ENCODE measurements at places on chromosomes 2 and 18.

DNA sequence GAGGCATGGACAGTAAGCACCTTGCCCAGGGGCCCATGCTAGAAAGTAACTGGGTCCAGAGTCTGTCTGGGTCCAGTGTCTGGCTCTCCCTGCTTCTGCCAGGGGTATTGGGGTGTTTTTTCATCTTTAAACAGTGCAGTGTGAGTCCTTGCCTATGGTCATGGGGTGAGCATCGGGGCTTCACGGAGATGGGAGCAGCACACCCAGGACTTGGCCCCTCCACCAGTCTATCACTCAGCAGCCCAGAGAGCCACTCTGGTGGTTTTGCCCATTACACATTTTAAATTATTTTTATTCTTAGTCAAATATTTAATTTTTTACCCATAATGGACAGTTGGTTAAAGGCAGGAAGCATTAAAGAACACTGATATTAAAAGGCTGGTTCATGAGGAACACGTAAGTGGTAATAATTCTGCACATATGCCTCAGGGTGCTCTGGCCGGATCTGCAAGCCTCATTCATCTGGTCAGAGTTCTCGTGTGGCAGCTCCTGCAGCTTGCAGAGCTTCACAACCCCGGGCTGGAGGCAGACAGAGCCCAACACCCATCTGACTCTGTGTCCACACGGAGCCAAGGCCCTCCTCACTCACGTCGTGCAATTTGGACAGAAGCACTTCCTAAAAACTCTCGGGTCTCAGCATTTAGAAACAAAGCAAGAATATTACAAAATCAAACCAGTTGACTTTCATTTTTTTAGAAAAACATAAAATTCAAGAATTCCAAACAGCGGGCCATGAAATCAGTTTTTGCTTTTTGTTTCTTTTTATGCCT lies 204.1 kb downstream of the CTIF start:
- DNase-seq, result no peak

DNA sequence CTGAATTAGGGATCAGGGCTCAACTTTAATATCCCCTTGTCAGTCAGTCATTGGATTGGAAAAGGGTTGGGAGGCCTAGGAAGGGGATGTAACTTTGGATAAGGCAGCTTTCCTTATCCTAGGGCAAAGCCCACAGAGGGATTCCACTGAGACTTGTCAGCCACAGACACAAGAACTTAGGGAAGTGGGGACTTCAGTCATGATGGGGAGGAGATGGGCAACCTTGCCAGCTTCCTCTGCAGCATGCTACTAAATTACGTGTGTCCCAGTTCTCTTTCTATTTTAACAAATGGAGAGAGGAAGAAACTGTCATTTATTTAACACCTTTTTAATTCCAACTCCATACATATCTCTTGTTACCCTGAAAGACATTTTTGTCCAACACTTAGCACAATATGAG lies 237.8 kb downstream of the WDR7 start:
- no peak for DNase-seq

DNA sequence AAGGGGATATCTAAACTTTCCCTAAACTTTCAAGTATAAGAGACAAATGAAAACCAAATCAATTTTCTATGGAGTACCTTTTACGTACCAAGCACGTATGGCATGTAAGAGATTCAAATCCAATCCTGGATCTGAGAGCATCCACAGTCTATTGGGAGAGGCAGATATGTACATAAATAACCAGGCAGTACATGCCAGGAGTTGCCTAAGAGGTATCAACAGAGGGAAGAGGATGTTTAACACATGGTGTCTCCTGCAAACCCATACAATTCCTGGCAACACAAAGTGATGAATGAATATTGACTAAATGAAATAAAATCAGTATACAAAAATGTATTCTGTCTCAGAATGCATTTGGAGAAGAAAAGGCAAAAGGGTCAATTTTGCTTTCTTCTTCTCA lies 116.6 kb downstream of the PIGN start:
- no peak for DNase-seq

GRCh38 chr18:48728204-48728833 lies 189.5 kb downstream of the CTIF start:
- no peak for DNase-seq

DNA sequence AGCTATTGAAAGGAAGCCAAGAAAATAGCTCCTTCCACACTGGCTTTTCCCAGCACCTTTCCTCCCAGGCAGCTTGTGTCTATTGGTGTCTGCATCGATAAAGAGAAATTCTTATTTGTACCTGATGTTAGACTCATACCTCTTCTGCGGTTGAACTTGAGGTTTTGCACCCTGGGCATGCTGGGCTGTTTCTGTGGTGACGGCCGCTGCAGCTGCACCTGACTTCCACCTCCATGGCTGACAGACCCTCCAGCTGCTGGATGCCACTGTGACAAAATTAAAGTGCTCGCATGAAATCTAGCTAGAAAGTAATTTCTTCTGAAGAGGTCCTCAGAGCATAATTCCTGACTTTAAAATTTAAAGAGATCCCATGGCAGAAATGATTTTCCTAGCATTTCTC lies 6.6 kb downstream of the FECH start:
- DNase-seq, result no peak

- DNase-seq, result no peak
These were observed 49.8 kb downstream of the PLEK start for GRCh38 chr2:68414876-68415275.

DNA sequence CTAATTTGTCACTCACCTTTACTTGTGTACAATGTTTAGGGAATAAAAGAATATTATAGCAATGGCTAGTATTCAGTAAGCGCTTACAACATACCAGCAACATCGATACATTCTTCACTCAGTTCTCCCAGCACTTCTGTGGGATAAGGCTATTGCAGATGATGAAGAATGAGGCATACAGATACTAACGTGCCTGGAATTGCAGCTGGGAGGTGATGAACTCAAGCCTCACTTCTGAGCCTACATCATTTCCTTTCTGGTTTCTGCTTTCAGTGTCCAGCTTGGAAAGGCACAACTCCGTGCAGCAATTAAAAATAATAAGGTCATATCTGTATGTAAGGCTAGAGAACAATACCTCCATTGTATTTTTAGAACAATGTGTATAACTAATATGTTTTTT lies 95.4 kb upstream of the AQP4 start:
- DNase-seq, result no peak

DNA sequence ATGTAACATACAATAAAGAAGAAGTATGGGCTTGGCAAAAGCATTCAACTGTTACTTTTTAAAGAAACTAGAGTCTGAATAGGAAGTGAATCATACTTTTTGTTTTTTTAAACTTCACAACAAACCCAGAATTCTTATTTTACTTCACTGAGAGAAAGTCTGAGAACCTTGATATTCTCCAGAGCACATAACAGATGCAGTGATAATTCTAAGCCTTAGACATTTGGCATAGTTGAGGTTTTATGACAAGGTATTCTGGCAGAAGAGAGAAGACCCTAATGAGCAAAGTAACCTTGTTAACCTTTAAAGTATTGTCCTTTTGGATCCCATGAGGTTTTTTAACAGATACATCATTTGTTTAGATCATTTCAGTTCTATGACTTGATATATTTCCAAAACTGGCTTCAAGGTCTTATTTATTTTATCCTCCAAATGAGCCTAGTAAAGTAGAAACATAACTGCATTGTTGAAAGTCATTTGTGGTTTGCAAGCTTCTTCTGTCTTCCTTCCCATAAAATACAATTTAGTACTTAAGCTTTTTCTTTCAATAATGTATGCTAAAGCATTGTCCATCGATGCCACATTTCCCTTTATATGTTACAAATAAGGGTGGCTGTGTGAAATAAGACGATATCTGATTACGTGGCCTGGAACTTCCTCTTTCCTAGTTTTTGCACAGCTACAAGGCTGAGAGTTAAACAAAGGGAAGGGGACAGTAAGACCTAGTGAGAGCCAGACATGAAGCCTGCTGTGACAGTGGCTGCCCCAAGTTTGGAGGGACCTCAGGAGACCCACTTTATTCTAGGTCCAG lies 86.1 kb upstream of the ITPRID2 start:
- no peak for DNase-seq

DNA sequence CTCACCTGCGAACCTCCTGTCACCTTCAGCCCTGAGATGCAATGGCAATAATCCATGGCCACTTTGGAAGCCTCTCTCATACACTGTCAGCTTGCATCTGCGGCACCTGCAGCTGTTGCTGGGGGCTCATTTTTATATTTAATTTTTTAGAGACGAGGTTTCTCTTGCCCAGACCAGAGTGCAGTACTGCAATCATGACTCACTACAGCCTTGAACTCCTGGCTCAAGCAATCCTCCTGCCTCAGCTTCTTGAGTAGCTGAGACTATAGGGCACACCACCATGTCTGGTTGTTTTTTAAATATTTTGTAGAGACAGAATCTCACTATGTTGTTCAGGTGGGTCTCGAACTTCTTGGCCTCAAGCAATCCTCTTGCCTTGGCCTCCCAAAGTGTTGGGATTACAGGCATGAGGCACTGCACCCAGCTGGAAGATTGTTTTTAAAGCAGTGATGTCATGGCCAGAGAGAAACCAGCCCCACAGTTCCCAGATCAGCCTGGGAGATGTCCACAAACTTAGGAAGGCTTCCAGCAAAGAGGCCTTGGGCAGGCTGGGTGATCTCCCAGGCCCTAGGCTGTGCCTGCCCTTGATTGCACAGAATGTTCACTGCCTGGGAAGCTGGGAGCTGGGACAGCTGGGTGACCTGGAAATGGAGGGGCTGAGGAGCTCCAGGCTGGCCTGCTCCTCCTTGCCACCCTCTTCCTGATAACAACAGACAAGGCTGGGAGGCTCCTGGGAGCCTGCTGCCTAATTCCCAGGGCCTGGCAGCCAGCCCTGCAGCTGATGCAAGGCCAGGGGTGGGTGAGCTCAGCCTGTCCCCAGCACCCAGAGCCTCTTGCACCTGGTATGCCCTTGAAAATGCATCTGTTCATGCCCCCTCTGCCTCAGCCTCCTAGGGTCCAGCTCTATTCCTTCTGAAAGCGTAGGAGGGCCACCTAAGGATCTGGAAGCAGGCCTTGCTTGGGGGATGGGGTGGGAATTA lies 27.1 kb downstream of the SH2D6 start:
- DNase-seq, result no peak

DNA sequence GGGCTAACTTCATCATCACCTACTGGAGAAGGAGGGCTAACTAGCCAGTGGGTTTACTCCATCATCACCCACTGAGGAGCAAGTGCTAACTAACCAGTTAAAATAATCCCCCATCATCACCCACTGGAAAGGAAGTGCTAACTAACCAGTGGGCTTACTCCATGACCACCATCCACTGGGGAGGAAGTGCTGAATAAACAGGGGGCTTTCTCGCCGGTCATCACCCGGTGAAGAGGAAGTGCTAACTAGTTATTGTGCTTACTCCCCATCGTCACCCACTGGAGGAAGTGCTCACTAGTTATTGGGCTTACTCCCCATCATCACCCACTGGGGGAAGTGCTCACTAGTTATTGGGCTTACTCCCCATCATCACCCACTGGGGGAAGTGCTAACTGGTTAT lies 124.4 kb upstream of the SALL3 start:
- no peak for DNase-seq
